ENCODE measurements at places on chromosomes 5 and 9. TPM values are rescaled to one million over a fixed set of nuclear protein-coding genes. Genes with fewer than 3 reads are reported as not detected.
A peak's percentile ranks its signal among the peaks of the same experiment; 100 is the strongest.

DNA sequence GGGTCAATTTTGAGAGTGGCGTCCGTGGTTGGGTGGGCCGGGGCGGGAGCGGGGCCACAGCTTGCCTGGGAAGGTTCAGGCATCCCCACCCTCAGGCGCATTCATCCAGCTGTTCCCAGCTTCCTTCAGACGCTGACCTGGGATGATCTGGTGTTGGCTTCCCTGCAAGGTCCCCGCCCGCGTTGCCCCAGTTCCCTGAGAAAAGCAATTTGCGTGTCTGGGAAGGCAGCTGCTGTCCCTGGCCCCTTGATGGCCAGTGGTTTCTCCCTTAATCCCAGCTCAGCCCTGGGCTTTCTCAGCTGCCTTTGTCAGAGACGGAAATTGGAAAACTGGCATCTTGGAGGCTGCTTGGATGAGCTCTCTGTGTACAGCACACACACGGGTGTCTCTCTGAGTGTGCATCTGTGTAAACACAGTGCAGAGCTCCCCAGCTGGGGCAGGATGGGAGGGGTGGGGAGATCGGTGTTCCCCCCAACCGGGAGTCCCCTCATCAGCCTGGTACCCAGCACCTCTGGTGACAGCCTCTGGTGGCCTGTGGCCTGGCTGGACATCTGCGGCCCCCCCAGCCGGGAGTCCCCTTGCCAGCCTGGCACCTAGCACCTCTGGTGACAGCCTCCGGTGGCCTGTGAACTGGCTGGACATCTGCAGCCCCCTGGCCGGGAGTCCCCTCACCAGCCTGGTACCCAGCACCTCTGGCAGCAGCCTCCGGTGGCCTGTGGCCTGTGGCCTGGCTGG lies 94.0 kb downstream of the COL5A1 start:
- DNase-seq, result no peak

DNA sequence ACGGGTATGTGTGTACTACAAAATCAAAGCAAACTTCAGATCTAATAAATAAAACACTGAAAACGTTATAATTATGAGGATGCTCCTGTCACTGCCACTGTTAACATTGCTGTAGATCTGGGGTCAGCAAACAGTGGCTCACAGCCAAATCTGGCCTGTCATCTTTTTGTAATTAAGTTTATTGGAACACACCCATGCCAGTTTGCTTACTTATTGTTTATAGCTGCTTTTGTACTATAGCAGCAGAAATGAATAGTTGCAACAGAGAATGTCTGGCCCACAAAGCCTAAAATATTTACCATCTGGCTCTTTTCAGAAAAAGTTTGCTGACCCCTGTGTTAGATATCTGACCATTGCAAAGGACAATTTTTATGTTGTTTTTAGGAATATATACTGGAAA lies 32.1 kb downstream of the PRRC1 start:
- no peak for DNase-seq

- no peak for DNase-seq
Measured at GRCh38 chr5:137667341-137667740, 68.5 kb downstream of the KLHL3 start.

GRCh38 chr5:154375329-154376008 lies 70.3 kb upstream of the SAP30L start:
- DNase-seq, result no peak

DNA sequence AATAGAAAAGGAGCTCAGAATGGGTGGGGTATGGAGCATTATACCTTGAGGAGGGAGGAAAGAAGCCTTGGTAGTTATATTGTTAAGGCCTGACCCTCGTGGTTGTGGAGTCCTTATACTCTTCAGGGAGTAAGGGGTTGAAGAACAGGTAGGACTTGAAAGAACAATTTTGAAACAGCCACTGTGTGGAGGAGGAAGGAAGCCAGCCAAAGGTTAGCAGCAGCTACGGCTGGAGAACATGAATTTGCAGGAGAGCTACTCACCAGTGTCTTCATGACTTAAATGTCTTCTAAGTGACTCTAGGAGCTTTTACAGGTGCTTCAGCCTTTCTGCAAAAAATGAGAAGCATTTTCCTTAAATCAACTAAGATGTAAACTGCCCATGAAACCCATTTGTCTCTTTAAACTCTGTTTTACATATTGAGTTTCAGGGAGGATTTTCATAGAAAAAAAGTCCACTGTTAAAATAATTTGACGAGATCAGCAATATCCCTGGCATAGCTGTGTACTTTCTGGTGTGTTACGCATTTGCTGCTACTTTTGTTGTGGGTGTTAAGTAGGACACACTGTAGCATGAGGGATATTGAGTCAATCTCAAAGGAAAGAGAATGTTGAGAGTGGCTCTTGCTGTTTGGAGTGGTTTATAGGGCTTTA lies 110.6 kb upstream of the ELL2 start:
- DNase-seq, result no peak

GRCh38 chr5:102856389-102856777 lies 101.3 kb downstream of the PAM start:
- DNase-seq, result no peak

DNA sequence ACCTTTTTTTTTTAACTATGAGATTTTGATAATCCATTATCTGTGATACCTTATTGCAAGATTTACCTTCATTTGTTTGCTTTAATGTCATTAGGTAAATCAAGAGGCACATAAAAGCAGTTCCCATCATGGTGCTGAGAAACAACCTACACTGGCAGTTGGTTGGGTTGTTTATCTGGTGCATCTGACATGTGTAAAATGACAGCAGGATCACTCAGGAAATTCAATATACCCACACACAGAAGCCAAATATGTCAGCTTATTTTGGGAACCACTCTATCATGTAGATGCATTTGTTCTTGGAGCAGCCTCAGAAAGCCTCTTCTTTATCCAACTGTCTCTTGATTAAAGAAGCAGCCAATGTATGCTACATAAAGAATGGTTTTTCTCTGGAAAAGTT lies 7.8 kb upstream of the CCDC192 start:
- DNase-seq, result no peak

DNA sequence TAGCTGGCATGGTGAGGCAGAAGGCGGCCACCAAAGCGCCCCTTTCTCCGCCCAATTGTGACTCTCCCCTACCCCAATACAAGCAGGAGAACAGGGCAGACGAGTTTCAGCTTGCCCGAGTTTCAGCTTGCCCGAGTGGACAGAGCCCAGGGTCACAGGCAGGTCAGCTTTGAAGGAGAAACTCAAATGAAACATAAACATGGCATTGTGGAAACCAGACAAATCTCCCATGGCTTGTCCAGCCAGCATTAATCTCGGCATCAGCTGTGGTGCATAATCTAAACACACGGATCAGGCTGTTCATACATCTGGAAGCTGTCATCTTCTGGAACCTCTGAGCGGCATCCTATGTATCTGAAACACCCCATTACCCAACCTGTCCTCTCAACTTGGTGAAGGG lies 16.9 kb downstream of the PTCH1 start:
- no peak for DNase-seq

GRCh38 chr5:57858905-57859304 lies 376.3 kb upstream of the ACTBL2 start:
- DNase-seq, result no peak

DNA sequence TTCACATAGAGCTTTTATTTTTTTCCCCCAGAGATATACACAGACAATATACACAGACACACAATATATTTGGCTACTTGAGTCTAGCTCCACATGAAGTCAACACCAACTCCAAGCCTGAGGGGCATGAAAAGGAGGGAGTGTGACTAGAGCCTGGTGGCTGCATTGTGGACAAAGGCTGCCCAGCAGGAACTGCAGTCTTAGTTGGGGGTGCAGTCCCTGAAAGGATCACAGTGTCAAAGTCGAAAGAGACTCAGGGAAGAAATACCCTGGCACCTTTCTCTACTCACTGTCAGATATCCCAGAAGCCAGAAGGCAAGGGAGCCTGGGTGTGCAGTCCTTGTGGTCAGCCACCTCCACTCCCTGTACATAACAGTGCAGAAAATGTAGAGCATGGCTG lies 231.6 kb upstream of the RPS23 start:
- DNase-seq, result no peak

DNA sequence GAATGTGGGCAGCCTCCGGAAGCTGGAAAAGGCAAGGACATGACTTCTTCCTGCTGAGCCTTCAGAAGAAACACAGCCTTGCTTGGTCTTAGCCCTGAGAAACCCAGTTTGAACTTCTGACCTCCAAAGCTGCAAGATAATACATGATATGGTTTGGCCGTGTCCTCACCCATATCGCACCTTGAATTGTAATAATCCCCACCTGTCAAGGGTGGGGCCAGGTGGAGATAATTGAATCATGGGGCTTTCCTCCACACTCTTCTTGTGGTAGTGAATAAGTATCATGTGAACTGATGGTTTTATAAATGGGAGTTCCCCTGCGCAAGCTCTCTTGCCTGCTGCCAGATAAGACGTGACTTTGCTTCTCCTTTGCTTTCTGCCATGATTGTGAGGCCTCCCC lies 310.9 kb downstream of the PSAT1 start:
- DNase-seq, result no peak

- peak; percentile 43 for DNase-seq
Measured at GRCh38 chr9:6632516-6633183, 12.9 kb downstream of the GLDC start.

- DNase-seq, result no peak
Measured at GRCh38 chr9:133619791-133620190, 10.6 kb upstream of the FAM163B start.

GRCh38 chr9:95793924-95794828 lies 81.3 kb upstream of the ERCC6L2 start:
- peak; percentile 32 for DNase-seq

DNA sequence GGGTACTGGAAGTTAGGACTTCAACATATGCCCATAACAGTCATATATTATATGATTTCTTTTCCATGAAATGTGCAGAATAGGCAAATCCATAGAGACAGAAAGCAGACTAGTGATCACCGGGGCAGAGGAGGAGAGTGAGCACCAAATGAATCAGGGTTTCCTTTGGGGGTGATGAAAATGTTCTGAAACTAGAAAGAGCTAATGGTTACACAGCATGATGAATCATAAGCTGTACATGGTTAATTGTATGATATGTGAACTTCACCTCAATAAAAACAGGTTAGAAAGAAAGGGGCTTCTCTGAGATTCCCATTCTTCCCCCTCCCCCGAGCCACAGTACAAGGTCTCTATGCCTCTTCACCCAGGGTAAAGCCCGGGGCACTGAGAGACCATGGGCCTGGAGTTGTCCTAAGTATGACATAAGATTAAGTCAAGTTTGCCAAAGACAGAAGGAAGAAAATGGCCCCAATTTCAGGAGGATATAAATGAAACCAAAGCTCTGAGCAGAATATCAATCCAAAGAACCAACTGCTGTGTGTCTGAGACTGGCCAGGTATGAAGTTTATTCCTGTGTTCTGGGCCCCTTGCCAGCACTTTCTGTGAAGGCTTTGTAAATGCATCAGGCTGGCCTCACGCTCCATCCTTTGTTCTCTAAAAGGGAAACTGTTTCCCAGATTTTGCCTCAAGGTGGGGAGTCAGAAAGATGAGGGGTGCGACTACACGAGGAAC lies 243.8 kb downstream of the CDK5RAP2 start:
- no peak for DNase-seq

- no peak for DNase-seq
Measured at GRCh38 chr5:168822745-168823281, 243.6 kb upstream of the PANK3 start.

- DNase-seq, result no peak
Measured at GRCh38 chr9:26502311-26502710, 390.3 kb downstream of the CAAP1 start.

DNA sequence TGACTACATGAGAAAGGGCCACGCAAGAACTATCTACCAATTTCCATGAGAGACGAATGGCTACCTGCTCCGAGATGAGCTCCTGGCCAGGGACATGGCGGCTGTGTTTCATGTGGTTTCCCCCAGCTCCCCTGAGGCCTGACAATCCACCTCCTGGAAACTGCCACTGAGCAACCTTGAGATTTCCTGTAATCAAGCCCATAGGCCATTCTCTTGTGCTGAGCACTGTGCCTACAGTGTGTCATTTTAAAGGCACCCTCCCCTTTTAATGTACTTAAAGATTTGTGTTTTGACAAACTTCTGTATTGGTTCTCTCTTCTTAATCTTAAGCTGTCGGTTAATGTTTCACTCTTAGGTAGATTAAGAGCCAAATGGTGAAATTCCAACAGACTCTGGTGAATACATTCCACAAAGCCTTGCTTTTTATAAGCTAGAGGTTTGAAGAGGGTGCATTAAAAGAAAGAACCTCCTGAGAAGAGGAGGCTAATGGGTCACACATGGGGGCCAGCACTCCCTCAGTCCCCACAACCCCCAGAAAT lies 72.3 kb downstream of the SECISBP2 start:
- no peak for DNase-seq

DNA sequence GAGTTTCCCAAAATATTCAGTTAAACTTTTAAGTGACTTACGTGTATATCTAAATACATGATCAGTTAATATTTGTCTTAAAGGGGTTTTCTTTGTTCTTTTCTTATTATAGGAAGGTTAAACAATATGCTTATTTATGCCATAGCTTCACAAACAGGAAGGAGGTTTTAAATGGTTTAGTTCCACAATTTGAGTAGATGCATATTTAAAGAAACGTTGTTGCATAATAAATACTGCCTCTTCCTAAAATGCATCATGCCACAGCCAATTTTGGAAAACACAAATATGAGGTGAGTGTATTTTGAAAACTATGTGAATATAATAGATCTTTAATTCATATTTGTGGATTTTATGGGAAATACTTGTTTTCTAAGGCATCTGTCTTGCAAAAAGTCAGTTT lies 2.5 kb upstream of the ADRB2 start:
- DNase-seq, result no peak

Gene SCGB3A2
- polyA plus RNA-seq, result not detected

Gene ACTBL2
- polyA plus RNA-seq, result not detected

Gene SLC26A2
- 16.0 TPM for polyA plus RNA-seq

Gene SPATA31D4
- not detected for polyA plus RNA-seq

Gene FGD3
- 4.5 TPM for polyA plus RNA-seq

Gene SGCD
- 4.0 TPM for polyA plus RNA-seq

Gene NDOR1
- 8.8 TPM for polyA plus RNA-seq

Gene RNF208
- polyA plus RNA-seq, result 3.2 TPM

Gene MCIDAS
- polyA plus RNA-seq, result not detected

Gene AGGF1
- polyA plus RNA-seq, result 32.6 TPM

Gene FAM78A
- 3.8 TPM for polyA plus RNA-seq

Gene PRR7
- polyA plus RNA-seq, result 0.89 TPM

Gene PLPP7
- polyA plus RNA-seq, result 2.1 TPM

Gene PCDHB15
- 14.7 TPM for polyA plus RNA-seq

Gene ST8SIA4
- 8.4 TPM for polyA plus RNA-seq

Data from left renal pelvis (tissue), 4 donors.